ENCODE measurements at places on chromosomes 4 and X. TPM values are rescaled to one million over a fixed set of nuclear protein-coding genes. Genes with fewer than 3 reads are reported as not detected.

NPY5R gene
- not detected for total RNA-seq

HTN1 gene
- total RNA-seq: not detected

DUX4 gene
- not detected for total RNA-seq

FRMPD3 gene
- total RNA-seq: 0.23 TPM

FAM9B gene
- not detected for total RNA-seq

TSR2 gene
- total RNA-seq: 43.3 TPM

C1QTNF7 gene
- 2.3 TPM for total RNA-seq

EREG gene
- 3.7 TPM for total RNA-seq

IQSEC2 gene
- total RNA-seq: 27.5 TPM

RAB9A gene
- 33.3 TPM for total RNA-seq

- DNase-seq: no peak
Measured at GRCh38 chr4:153458969-153459368, 7.2 kb upstream of the TMEM131L start.

DNA sequence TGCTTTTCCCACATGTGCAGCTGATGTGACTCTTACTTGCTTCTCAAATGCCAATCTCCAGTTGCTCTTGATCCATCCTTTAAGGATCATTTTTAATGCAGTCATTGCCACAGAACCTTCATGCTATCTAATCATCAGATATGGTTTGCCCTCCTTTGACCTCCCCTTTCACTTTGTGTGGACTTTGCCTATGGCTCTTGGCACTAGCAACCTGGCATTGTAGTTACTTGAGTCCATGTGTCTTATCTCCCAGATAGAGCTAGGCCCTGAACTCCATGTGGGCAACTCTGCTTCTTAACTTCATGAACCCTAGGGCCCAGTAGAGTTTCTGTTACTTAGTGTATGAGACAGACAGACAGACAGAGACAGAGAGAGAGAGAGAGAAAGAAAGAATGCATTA is 41.6 kb downstream of the MTM1 start:
- no peak for DNase-seq

DNA sequence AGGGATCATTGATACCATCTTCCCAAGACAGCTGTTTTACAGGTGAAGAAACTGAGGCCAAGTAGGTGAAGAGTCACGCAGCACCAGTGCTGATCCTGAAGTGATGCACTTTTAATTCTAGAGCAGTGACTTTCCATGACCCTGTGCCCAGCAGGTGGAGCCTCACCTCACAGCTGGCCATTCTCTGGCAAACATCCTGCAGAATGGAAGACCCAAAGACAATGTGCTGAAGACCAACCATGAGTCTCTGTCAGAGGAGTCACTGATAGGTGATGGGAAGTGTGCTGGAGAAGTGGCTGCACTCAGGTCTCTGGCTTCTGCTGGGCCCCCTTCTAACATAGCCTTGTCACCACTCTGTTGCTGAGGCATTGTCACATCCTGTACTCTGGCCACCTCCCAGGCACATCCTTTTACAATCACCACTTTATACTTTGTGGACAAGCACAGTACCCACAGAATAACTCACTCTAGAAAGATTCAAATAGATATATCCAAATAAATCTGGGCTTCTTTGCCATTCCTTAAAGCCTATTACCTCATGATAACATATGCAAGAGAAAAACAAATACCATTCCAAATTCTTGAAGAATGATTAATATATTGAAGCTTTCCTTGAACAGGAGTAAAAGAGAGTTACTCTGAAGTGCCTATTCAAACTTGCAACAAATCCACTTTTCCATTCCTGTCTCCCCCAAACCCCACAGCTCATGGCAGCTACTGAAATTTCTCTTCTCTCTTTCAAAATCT is 64.1 kb upstream of the SCOC start:
- DNase-seq: no peak

DNA sequence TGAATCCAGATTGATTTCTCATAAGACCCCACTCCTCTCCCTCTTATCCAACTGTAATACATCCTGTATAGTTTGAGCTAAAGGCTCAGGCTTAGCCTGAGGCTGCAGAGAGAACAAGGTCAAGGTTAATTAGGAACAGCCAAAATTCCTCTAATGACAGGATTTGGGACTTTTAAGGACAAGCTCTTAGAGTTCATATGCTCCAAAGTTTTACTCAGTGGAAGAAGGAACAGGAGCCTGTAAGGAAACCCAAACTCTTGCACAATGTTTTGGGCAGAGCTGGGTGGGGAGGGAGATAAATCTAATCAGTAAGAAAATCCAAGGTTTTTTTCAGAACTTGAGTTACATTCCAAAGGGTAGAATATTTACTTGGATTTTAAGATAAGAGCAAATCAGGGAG is 238.8 kb downstream of the QDPR start:
- DNase-seq: no peak

- DNase-seq: no peak
Measured at GRCh38 chrX:67604979-67605703, 61.3 kb downstream of the AR start.

DNA sequence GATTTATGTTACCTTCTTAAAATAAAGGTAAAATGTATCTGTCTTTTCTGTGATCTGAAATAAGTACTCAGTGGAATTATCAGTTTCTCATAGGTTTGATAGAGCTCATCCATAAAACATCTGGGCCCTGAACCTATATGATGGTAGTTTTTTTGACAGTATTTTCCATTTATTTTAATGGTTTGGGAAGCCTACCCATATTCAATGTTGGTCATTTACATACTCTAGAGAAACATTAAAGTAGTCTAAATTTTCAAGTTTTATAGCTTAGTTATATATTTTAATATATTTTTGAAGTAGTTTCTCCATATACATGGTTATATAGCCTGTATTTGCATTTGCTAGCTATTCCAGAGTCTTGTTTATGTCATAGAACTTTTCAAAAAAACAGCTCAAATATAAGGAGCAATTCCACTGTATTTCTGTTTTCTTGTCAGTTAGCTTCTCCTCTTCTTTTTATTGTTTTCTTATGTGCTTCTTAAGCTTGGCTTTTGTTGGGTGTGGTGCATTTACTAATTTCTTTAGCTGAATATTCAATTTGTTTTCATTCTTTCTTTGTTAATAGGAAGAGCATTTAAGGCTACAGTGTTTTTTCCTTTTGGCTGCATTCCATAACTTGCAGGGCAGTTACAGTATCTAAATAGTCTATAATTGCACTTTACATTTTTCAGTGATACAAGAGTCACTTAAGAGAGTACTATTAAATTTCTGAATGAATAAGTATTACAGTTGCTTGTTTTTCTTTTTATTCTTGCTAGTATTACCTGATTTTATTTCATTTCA is 181.4 kb downstream of the DKK2 start:
- DNase-seq: no peak

- DNase-seq: no peak
Measured at GRCh38 chrX:13287816-13288215, 32.0 kb downstream of the ATXN3L start.

- no peak for DNase-seq
Measured at GRCh38 chrX:134821901-134822300, 163.6 kb upstream of the PLAC1 start.

- DNase-seq: peak; percentile 57
Measured at GRCh38 chr4:3530663-3531254, 1.5 kb downstream of the LRPAP1 start.

- DNase-seq: no peak
Measured at GRCh38 chr4:82050796-82051195, 323.0 kb downstream of the HNRNPD start.

DNA sequence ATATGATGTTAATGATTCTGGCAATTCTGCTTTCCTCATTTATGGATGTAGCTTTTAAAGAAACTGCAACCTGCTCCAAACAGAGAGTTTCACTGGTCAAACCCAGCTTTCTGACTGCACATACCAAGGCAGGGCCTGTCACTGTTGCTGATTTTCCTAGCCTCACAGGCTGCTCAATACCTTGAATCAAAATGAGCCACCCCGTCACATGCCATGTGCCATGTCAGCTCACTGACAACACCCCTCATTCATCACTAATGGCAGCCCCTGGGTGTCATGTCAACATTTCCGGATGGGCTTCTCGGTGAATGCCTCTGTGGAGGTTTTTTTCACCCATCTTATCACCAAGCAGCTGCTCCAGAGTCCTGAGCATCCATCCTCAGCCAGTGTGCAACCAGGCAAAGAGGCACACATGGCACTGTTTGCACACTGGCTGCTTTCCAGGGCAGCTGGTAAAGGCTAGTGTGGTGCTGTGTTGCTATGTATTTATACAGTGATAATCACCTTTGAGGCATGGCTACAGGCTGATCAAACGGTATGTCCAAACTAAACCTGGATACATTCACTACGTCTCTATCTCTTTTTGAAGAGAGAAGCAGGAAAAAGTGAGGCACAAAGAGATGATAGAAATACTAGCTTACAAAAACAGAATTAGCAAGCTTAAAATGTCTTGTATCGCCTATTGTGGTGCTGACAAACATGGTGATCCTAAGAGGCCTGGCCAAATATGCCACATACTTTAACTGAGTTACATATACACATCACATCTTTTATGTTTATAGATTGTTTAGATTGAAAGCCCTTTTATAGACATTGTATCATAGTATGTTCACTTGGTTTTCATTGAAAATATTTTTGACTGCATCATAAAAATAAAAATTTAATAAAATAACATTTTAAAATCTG is 94.6 kb upstream of the INPP4B start:
- no peak for DNase-seq

- DNase-seq: no peak
Measured at GRCh38 chrX:72573158-72573511, 492 bp upstream of the HDAC8 start.

DNA sequence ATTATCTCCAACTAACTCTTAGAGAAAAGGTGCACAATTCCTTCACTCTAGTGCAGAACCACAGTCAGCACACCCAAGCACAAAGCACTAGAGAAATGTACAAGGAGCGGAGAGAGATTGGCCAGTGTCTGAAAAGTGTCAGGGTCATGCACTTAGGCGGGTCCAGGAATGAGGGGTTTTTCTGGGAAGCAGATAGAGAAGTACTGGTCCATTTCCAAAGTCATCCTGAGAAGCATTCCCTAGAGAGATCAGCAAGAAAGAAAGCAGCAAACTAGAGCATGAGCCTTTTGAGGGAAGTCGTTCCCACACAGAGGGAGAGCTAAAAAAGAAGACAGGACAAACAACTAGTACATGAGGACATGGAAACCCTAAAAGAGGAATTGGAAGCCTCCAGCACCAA is 168.1 kb upstream of the MAP3K15 start:
- DNase-seq: no peak

GRCh38 chr4:76108467-76109181 is 34.1 kb downstream of the ART3 start:
- no peak for DNase-seq

DNA sequence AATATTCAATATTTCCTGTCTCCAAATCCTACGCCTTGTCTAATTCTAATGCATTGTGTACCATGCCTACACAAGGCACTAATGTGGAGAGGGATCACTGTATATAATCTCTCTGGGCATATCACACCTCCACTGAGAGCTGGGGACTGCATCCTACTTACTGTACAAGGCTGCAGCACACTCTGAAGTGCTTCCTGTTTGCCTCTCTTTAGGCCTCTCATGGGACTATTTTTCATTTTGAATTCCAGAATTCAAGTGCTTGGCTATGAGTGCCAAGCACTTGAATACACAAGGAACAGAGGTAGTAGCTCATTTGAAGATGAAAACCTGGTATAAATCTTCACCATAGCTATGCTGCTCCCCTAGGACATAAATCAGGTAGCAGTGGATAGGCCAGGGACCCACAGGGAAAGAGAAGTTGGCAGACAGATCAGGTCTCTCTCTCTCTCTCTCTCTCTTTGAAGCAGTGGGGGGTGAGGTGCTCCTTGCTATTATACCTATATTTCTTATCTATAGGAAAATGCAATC is 229.7 kb upstream of the MBNL3 start:
- peak; percentile 39 for DNase-seq

- no peak for DNase-seq
Measured at GRCh38 chrX:63275127-63275526, 76.0 kb downstream of the SPIN4 start.

- DNase-seq: no peak
Measured at GRCh38 chrX:97850911-97851310, 967.2 kb downstream of the RPA4 start.

DNA sequence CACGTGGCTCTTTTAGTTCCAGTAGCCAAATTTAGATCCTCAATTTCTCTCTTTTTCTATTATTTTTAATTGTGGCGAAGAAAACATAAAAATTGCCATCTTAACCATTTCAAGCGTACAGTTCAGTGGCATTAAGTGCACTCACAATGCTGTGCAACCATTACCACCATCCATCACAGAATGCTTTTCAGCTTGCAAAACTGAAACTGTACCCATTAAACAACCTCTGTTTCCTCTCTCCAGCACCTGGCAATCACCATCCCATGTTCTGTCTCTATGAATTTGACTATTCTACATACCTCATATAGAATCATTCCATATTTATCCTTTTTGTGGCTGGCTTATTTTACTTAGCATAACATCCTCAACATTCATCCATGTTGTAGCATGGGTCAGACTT is 74.9 kb downstream of the METTL14 start:
- no peak for DNase-seq

DNA sequence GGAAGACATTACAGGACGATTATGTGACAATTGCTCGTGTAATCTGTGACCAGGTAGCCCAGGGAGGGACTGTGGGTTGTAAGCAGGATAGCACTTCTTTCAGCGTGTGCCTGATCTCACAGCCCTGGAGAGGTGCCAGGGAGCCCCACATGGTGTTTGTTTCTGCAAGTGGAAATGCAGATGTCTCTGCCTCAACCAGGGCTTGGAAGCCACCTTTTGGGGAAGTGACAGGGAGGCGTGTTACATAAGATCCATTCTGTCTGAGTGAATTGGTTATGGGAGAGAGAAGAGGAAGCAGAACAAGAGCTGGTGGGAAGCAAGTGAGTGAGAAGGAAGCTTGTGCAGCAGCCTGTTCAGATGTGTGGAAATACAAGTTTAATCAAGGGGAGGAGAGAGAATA is 104.5 kb upstream of the GATB start:
- peak; percentile 67 for DNase-seq

DNA sequence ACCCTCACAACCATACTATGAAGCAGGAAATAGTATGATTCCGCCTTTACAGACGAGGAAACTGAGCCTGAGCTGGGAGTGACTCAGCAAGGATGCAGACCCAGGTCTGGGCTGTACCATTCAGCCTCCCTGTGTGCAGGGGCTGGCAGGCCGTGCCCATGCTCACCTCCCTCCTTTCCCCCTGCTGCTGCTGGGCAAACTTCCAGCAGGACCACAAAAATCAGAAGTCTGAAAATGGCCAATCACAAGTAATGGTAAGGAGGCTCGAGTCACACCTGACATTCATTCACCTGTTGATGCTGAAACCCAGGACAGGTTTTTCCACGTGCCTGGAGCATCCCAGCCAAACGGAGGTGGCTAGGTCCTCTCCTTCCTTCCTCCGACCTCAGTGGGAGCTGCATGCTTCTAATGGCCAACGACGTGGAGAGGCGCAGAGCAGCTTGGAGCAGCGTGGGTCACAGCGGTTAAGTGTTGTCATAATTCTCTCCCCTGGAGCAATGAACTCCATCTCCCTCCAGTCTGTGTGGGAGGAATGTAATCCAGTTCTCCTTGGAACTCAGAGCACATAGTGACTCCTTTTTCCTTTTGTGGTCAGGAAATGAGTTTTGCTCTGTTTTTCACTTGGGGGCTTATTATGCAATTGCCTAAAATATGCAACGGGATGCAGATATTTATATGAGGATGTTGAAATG is 371.7 kb downstream of the BCOR start:
- DNase-seq: no peak

GRCh38 chr4:64272432-64272831 is 136.8 kb downstream of the TECRL start:
- peak; percentile 24 for DNase-seq

Data from upper lobe of left lung (tissue), 6 donors.